ENCODE measurements at places on chromosomes 5 and 9. TPM values are rescaled to one million over a fixed set of nuclear protein-coding genes. Genes with fewer than 3 reads are reported as not detected.

DNA sequence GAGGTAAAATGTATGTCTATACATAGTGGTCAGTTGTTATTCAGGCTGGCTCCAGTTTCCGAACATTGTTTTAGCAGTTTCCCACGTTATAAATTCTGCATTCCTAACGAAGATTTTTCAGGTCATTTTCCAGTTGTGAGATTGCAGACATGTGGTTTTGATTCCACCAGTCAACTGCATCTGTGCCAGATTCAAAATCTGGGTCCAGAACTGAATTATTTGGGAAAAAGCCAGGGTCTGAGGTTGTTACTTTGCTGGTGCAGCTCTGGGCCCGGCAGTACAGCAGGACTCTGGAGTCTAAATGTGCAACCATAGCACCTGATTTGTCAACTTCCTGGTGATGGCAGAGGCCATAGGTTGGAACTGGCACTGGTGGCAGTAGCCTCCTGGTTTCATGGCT lies 105.7 kb upstream of the MEGF10 start:
- DNase-seq: no peak

DNA sequence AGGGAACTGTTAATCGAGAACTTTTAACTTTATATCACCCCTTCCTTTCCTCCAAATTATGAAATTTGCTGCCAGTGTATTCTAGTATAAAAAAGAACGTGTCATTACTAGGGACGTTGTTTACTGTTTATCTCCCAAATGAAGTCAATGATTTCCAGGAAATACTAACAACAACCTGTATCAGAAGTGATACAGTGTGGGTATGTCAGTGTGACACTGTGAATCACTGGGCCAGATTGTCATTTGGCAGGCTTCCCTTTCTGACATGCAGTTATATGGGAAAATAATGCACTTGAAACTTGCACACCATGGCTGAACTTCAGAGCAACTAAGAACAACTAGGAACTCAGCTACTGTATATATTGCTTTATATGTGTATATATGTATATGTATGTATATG lies 12.6 kb downstream of the ZNF462 start:
- no peak for DNase-seq

- peak; percentile 63 for DNase-seq
These were observed 1.2 kb downstream of the MIER3 start for GRCh38 chr5:56950626-56951125.

DNA sequence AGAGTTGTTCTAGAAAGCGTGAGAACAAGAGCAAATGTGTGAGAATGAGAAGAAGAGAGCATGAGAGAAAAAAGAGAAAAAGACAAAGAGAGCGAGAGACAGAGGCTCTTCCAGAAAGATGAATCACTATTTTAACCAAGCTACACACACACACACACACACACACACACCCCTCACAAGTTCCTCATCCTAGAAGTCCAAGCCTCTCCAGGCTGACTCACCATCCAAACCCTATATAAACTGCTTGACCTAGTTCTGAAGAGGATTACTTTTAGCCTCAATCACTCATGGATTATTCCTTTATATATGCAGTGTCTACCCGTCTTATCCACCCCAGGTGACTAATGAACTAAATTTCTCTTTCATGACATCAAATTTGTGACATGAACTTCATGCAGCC lies 37.6 kb downstream of the C9orf57 start:
- DNase-seq: no peak

DNA sequence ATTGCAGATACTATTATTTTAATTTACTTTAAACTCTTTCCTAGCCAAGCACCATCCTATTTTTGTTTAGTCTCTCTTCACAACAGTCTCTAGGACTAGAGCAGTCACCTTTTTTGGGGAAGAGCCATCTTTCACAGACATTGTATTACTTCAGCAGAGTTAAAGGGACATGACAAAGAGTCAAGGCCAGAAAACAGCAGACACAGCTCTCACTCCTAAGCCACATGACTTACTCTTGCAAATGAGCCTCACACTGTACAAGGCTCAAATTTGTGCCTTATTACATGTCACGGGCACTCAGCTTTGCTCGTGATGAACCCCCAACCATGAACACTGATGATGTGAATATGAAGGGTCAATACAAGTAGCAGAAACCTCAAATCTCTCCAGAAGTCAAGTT lies 104.3 kb downstream of the ZNF608 start:
- no peak for DNase-seq

DNA sequence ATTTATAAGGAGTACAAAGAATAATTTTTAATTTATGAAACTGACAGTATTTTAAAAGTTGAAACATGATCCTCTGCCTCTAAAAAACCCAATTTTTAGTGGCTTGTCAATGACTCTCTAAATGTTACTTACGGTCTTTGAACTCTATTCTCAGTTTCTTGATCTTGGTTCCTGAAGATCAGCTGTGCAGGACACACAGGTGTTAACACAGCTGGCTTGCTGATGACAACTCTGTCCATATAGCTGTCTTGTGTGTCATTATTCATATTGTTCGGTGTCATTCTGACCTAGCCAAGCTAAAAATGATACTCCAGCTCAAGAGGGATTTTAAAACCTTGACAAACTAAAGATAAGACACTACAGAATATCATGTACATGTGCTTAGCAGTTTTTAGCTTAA lies 314.5 kb downstream of the CCDC171 start:
- DNase-seq: no peak

DNA sequence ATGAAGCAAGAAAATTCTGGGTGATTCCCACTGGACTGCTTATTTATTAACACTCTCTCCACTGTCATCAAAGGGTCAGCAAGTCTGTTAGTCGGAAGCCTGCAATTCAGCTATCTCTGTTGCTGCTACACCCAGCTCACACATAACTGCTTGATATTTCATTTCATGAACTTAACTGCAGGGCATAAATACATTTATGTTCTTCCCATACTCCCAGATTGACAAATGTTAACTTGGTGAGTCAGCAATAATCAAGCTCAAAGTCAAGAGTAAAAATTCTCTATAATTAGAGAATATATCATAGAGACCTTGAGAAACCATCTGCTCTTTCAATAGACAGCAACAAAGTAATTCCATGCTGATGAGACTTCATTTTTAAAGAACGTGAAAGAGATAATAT lies 198.8 kb downstream of the ADAMTS12 start:
- no peak for DNase-seq

GRCh38 chr5:150073677-150074076 lies 12.7 kb downstream of the CSF1R start:
- no peak for DNase-seq

DNA sequence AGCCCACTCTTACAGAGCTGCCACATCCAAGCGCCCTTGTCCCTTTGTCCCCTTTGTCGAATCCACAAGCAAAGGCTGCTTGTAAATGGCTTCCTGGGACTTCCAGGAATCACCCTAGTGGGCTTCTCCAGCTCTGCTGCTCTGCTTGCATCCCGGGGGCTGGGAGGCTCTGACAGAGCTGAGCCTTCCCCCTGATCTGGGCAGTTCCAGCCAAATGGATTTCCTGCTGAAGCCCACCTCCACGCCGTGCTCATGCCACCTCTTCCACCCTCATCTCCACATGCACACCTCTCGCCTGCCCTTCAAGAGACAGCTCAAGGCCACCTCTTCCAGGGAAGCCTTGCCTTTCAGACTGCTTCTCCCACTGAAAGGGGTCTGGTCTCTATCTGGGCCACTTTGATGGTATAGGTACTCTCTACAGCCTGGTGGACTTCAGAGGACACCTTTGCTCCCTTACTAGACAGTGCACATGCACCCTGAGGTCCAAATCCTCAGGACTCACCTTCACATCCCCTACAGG lies 106.2 kb downstream of the LHFPL2 start:
- no peak for DNase-seq

DNA sequence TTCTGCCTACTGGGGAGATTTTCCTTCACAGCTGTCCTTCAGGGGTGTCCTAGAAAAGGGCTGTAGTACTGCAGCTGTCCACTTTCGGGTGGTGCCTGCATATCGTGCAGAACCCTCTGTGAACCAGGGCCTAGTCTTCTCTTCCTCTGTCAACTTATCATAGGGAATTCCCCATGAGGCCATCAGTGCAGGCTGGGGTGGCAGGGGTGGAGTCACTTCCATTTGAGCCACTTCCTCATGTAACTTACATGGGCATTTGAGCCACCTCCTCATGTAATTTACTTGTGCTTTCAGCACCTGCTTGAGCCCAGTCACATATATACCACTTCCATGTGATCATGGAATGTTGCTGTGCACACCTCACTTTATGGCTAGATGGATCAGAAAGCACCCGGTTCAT lies 742.0 kb upstream of the RGMB start:
- no peak for DNase-seq

DNA sequence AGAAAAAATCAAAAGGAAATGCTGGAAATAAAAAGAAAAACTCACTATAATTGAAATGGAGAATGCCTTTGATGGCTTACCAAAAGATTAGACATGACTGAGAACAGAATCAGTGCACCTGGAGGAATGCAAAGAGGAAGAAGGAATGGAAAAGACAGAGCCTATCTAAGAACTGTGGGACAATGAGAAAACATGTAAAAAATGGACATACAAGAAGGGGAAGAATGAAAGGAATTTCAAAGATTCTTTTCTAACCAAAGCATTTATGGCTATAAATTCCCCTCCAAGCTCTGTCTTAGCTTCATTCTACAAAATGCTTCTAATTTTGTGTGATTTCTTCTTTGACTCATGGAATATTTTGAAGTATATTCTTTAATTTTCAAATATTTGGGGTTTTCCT lies 47.5 kb upstream of the CLK4 start:
- no peak for DNase-seq

DNA sequence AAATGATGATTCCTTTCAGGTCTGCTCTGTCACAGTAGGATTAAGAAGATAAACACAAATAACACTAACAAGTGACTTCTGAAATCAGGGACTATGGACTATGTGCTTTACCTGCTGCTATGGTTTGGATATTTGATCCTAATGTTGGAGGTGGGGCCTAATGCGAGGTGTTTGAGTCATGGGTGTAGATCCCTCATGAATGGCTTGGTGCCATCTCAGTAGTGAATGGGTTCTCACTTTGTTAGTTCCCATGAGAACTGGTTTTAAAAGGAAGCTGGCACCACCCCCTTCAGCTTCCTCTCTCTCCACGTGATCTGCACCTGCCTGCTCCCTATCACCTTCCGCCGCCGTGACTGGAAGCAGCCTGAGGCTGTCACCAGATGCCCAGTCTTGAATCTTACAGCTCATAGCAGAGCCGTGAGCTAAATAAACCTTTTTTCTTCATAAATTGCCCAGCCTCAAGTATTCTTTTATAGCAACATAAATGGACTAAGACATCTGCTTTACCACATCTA lies 3.3 kb downstream of the PPIC start:
- DNase-seq: no peak

DNA sequence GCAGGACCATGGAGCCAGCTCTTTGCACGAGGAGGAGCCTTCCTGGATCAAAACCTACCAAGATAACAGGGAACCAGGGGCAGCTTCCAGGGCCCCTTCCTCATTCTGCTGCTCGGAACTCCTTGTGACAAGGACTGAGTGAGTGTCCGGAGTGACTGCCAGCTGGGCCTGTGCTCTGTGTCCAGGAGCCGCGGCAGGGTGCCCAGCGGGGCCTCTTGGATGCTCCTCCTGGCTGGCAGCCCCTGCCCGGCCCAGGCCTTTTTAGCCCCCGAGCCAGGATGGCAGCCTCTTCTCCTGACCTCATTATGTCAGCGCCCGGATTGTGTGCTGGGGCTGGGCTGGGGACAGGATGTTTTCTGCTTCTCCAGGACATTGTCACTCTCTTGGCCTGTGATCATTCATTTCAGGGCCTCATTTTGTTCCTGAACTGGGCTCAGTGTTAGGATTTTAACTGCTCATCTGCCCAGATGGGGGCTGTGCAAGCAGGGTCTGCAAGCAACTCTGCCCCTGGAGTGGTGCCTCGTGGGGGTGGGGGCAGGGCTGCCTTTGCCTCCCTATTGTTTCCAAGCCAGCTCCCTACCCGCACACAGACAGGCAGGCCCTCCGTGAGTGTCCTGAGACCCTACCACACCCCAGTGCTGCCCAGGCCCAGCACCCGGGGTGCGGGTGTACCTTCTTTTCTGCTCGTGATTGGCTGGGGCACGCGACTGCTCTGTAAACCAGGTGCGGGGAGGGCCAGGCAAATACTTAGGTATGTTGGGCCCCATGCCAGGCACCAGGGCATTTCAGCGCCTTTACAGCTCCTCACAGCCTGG lies 161.6 kb downstream of the COL23A1 start:
- no peak for DNase-seq

GRCh38 chr5:120545951-120546350 lies 81.9 kb downstream of the PRR16 start:
- DNase-seq: no peak

- DNase-seq: peak; percentile 40
These were observed 129.1 kb upstream of the FBN2 start for GRCh38 chr5:128667152-128667551.

DNA sequence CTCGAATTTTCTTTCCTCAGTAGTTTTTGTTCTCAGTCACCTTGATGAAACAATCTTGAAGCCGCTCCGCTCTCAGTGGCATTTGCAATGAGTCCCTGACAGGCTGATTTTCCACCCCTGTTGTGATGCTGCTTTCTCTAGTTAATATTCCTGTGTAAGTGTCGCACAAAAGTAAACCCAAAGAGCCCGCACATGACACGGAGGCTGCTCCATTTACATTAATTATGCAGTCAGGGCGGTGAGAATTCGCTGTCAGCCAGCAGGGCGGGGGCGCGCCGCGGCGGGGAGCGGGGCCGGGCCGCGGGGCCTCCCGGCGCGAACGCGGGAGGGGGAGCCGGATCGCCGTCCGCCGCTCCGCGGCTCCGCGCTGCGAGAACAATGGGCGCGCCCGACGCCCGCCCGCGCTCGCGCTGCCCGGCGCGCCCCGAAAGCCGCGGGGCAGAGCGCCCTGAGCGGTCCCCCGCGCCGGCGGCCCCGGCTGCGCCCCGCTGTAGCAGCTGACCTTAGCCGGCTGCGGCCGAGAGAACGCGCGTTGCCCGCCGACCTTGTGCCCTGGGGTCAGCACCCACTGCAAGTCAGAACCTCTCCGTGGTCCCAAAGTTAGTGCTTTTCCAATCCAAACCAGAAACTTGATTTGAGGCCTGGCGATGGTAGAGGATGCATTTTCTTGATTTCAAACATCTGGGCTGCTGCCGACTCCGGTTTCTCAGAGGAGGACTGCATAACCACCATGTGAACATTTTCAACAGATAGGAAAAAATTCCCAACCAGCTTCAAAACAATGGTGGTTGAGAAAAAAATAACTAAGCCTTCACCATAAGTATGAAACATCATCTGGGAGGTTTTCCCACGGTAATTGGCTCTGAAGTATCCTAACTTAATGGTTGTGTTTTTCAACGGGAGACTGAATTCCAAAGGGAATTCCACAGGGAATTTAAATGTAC lies 142.6 kb downstream of the PBX3 start:
- DNase-seq: no peak

DNA sequence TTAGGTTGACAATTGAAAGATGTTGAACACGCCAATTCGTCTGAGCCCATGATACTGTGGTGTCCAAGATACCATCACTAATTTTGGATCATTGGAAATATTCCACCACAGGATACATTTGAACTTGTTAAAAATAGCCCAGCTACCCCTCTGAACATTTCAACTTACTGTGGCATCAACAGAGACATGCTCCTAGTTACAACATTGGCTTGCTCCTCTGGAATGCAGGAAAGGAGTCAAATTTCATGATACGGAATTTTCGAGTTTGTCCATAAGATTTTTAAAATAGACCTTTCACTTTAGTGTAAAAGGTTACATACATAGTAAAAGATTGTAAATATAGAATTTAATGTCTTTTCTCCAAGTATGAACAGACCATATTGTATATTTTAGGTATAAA lies 12.8 kb downstream of the SEMA5A start:
- no peak for DNase-seq

NDUFAF2 gene
- total RNA-seq: 60.3 TPM

PRRX2 gene
- total RNA-seq: 0.40 TPM

RANBP17 gene
- 18.0 TPM for total RNA-seq

GM2A gene
- total RNA-seq: 96.2 TPM

CDKN2B-AS1 gene
- total RNA-seq: not detected
